Renal cortical epithelial cell (primary cell): ENCODE measurements at places on chromosomes 7 and 10. TPM values are rescaled to one million over a fixed set of nuclear protein-coding genes. Genes with fewer than 3 reads are reported as not detected.

- no peak for DNase-seq
These were observed 43.2 kb downstream of the HECW1 start for GRCh38 chr7:43155636-43156035.

- DNase-seq, result peak; percentile 88
These were observed 64.7 kb downstream of the DIP2C start for GRCh38 chr10:624605-625332.

GRCh38 chr7:7251742-7252141 is 69.4 kb downstream of the C1GALT1 start:
- DNase-seq, result no peak

GRCh38 chr10:101130984-101131961 is at the start of gene TLX1:
Gene TLX1 (plus strand): TSS chr10:101131300. CDS start chr10:101131542, 242 bp downstream.
- no peak for DNase-seq

- DNase-seq, result no peak
These were observed 74.5 kb downstream of the COBL start for GRCh38 chr7:51242007-51242691.

Gene ZNF487
- 4.2 and 8.3 TPM in 2 replicates for total RNA-seq

GRCh38 chr10:103025696-103026095 is 107.6 kb downstream of the CNNM2 start:
- no peak for DNase-seq

- DNase-seq, result no peak
These were observed 67.4 kb downstream of the NOD1 start for GRCh38 chr7:30411173-30411572.

GRCh38 chr7:50653981-50654425 is 88.8 kb upstream of the DDC start:
- no peak for DNase-seq

Gene DENND2A
- total RNA-seq, result 13.5 and 67.9 TPM in 2 replicates

Gene GSTK1
- total RNA-seq, result 123 and 150 TPM in 2 replicates

Gene SNX10
- total RNA-seq, result 88.0 and 105 TPM in 2 replicates

Gene VPS37D
- 8.6 and 9.2 TPM in 2 replicates for total RNA-seq

Gene TRDMT1
- 5.2 and 6.1 TPM in 2 replicates for total RNA-seq

Gene COL1A2
- total RNA-seq, result 7.3 and 237 TPM in 2 replicates

DNA sequence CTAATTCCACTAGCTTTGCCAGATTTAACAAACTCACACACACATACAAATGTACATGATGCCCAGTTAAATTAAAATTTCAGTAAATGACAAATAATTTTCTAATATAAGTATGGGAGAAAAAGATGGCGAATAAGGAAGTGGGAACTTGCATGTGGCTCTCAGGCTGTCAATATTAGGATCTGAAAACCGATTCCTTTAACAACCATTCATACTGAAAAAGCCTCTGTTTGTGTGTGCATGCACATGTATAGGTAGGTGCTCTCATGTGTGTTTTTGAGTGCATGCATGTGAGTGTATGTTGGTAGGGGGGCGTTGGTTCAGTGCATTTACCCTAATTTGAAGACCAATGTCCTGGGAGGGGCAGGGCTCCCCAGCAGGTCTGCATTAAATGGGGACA is 125.3 kb downstream of the HTR7 start:
- no peak for DNase-seq

- no peak for DNase-seq
These were observed 151.3 kb downstream of the REEP3 start for GRCh38 chr10:63672491-63672890.

- DNase-seq, result no peak
These were observed 5.9 kb upstream of the CFAP69 start for GRCh38 chr7:90239050-90239449.

GRCh38 chr10:96512524-96513304 is 1.0 kb downstream of the TLL2 start:
- DNase-seq, result peak; percentile 29

GRCh38 chr7:55733241-55734140 is 129.1 kb downstream of the SEPTIN14 start:
- DNase-seq, result peak; percentile 51

GRCh38 chr7:29990931-29991330 is 1.3 kb upstream of the SCRN1 start:
- no peak for DNase-seq

- DNase-seq, result no peak
These were observed 262.2 kb downstream of the KIF20B start for GRCh38 chr10:89963451-89964102.

DNA sequence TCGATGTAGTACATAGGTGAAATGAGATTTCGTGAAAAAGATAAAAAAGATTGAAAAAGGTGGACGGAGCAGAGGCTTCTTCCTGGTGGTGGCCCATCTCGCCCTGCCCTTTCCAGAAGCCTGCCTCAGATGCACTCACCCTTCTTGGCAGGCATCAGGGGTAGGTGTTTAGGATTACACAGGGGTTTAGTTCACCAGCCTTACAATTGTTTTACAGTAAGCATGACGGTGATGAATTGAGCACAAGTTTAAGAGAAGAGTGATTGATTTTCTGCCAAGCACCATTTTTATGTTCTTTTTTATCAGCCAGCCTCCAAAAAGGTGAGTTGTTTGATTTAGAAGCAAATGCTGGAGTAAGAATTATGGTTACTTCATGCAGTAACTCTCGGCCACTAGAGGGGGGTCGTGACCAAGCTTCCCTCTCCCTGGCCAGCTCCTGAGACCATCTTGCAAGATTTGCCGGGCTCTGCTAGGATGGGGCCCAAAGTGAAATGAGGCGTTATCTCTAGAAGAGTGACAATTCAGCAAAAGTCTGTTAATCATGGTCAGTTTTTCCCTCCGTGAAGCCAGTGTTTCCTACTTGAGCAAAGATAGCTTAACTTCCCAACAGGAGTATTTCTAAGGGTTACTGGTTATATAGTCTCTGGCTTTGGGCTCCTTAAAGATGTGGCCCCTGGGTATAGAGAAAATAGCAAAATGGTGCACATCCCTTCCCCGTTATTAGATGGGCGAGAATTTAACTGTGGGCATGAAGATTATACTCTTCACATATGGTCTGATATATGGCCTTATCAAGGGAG is 228.8 kb downstream of the BMPER start:
- peak; percentile 38 for DNase-seq

Gene TMEM270
- not detected in 2 replicates for total RNA-seq

GRCh38 chr7:89908736-89909135 is 245.5 kb upstream of the STEAP1 start:
- no peak for DNase-seq

DNA sequence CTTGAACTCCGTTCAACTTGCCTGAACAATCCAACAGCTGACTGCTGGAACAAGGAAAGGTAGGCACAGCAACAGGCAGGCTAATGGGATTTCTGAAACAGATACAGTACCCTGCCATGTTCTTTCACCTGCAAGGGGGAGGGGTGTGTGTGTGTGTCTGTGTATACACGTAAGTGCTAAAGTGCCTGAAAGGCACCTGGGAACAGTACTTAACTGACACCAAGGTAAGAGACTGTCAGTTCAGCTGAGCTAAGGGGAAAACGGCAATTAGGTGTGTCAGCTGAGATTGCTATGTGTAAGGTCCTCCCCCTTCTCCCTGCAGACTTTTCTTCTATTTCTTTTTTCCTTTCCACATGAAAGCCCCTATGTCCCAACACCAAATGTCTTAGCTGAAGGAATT is 27.0 kb downstream of the NAMPT start:
- DNase-seq, result no peak

Gene MRLN
- total RNA-seq, result not detected in 2 replicates

Gene SFMBT2
- 0.35 and 0.45 TPM in 2 replicates for total RNA-seq

Gene DENND11
- total RNA-seq, result 12.3 and 17.6 TPM in 2 replicates

DNA sequence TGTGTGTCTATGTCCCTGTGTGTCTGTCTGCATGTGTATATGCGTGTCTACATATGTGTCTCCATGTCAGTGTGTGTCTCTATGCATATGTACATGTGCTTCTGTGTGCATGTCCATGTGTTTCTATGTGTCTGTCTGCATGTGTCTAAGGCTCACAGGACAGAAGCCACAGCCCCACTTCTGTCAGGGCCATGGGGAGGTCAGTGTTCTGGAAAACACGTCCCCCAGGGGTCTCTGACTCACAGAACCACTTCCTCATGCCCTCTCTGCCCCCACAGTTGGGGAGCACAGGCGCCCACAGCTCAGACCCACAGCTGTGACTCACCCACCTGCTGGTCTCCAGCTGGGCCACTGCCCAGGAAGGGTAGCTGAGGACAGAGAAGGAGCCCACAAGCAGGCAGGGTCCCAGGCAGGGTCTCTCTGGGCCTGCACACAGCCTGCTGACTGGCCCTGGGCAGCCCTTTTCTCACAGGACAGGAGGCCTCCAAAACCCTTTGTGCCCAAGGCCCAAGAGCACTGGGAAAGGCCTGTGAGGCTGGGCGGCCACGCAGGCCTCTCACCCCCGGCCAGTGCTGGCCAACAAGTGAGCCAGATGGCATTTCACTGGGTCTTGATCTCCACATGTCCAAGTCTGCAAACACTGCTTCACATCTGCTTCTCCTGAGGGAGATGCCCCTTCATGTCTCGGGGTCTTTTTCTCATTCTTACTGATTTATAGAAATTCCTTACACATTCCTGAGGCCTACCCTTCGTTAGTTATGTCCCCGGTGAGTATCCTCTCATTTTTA is 102.9 kb upstream of the FAM20C start:
- DNase-seq, result peak; percentile 96

GRCh38 chr7:28107960-28108359 is 72.6 kb downstream of the JAZF1 start:
- peak; percentile 69 for DNase-seq

GRCh38 chr7:110386006-110386405 is 704.9 kb upstream of the LRRN3 start:
- DNase-seq, result peak; percentile 7

GRCh38 chr10:92714152-92714845 is 24.5 kb downstream of the HHEX start:
- DNase-seq, result no peak

DNA sequence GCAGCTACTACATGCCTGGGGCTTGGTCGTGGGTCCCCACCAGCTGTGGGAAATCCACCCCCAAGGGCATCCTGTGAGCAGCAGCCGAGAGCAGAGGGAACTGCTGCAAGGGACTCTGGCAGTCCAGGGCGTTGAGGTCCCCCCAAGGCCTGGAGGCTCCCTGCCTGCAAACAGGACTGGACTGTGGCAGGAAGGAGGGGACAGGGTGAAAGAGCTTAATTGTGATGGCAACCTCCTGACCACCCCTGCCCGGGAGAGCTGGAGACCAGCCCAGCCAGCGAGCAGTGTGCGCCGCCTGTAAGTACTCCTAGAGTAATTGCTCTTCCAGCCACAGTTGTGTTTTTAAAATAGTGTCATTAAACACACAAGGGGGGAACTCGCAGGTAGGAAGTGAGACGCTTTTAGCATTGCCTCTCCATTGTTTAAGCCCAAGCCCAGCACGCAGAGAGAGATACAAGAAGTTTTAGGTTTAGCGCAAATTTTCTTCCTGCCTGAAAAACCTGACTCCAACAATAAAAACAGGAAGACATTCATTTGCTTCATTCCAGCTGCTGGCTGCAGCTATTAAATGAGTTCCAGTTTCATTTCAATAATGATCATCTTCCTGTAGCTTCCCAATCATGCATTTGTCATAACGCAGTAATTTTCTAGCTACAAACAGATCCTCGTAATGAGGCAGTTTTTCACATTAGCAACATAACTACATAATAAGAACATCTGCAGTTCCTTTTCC is 111.1 kb downstream of the EBF3 start:
- no peak for DNase-seq

- DNase-seq, result peak; percentile 85
These were observed 32.5 kb upstream of the EPC1 start for GRCh38 chr10:32379318-32379949.

GRCh38 chr10:123842692-123843385 is 48.8 kb downstream of the CPXM2 start:
- DNase-seq, result no peak

- DNase-seq, result peak; percentile 97
These were observed 65.8 kb downstream of the STK17A start for GRCh38 chr7:43648473-43649406.

GRCh38 chr7:10429511-10429910 is 544.2 kb upstream of the PHF14 start:
- no peak for DNase-seq

Gene ENTPD7
- 71.2 and 106 TPM in 2 replicates for total RNA-seq

DNA sequence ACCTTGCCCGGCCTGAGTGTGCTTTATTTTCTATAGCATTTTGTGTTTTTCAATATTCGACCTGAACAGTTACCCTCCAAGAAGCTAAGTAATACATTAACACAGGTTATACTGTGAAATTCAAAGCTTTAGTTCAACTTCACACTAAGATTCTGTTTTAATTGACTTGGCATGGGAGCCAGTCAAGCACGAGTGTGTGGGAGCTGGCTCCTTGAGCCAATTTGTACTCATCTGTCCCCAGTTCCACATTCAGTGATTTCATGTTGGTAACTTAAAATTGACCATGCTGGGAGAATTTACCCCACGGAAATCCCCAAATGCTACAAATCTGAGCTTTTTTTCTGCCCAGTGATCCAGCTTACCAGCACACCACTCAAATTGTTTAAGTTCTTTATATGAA is 20.3 kb downstream of the TSPAN12 start:
- DNase-seq, result peak; percentile 87

DNA sequence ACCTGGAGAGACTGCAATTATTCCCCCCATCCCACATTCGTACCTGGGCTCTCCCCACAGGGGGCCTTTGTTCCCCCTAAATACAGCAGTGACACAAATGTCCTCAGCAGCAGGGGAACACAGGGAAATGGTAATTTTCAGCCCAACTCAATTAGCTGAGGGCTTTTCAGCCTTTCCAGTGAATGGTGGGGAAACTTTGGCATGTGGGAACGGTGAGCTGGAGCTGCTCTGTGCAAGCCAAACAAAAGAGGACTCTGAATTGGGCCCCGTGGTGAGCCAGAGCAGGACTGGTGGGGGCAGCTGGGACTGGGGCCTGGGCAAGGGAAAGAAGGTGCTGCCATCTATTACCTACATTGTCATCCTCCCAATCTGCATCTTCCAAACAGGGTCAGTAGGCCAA is 51.0 kb downstream of the FBXW4 start:
- no peak for DNase-seq

Gene NPSR1
- not detected in 2 replicates for total RNA-seq

DNA sequence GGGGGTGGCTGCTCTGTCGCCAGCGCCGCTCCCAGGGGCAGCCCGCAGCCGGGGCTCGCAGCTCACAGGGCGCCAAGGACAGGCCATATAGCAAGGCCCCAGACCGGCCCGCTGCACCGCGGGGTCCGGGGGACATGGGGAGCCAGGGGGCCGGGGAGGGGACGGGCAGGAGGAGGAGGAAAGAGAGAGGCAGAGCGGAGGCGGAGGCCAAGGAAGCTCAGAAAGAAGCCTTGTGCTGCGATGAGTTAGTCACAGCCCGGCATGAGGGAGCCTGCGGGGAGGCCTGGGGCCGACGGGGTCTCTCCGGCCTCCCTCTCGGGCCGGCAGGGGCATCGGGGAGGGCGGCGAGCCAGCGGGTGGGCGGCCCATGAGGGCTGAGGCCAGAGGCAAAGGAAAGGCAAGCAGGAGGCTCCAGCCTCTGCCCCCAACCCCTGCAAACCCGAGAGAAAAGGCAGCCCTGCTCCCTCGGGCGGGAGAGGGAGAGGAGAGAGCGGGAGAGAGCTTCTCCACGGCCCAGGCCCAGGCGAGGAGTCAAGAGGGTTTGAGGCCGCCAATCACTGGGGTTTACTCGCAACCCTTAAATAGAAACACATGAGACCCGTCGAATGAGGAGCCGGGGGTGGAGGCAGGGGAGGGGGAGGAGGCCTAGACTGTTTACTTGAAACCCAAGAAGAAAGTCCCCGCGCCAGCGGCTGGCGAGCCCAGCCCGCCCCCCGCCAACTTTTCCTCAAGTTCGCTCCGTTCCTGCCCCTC is 167.9 kb downstream of the NEURL1 start:
- DNase-seq, result peak; percentile 82

Gene MRC1
- 0.10 and 0.17 TPM in 2 replicates for total RNA-seq
